Activated CD4-positive, alpha-beta T cell treated with anti-CD3 and anti-CD28 coated beads, Interleukin-2, amount 10 ng/mL, durations not matched to agents 7 days and 5 days (primary cell): ENCODE measurements at places on chromosomes 16 and 17. TPM values are rescaled to one million over a fixed set of nuclear protein-coding genes. Genes with fewer than 3 reads are reported as not detected.

DNA sequence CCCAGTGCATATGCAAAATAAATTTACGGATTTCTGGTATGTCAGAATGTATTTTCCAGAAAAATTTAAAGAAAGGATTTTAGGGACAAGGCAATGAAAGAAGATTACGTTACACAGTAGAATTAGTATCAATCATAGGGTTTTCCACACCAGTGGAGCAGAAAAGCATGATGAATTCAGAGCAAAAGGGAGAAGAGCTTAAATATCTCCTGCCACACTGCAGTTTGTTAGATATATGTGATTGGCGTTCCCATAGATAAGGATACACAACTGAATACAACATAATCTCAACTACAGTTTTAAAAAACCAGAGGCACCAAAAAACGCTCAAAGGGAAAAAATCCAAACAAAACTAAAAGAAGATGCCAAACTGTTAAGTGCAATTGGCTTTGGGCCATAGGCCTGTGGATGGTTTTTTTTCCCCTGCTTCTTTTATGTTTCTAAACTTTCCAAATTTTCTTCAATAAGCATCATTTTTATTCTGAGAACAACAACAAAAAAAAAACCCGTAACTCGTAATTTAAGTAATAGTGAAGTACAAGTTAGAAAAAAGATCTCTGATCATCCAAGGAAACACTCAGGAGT, 22.3 kb downstream of the MARF1 start:
- no peaks in the 10 kb centered on the region for H3K4me1 ChIP-seq
- no peaks in the 10 kb centered on the region for H3K27me3 ChIP-seq
- DNase-seq = no peak
- H3K36me3 ChIP-seq = peaks cover 57% of the 10 kb centered on the region
- H3K27ac ChIP-seq = no peak overlapping the region
- no peak overlapping the region for H3K4me3 ChIP-seq

GRCh38 chr16:19861133-19861532, 23.5 kb downstream of the GPRC5B start:
- DNase-seq = no peak
- no peak overlapping the region for H3K27ac ChIP-seq
- no peaks in the 10 kb centered on the region for H3K4me1 ChIP-seq
- H3K36me3 ChIP-seq = no peaks in the 10 kb centered on the region
- no peak overlapping the region for H3K4me3 ChIP-seq

DNA sequence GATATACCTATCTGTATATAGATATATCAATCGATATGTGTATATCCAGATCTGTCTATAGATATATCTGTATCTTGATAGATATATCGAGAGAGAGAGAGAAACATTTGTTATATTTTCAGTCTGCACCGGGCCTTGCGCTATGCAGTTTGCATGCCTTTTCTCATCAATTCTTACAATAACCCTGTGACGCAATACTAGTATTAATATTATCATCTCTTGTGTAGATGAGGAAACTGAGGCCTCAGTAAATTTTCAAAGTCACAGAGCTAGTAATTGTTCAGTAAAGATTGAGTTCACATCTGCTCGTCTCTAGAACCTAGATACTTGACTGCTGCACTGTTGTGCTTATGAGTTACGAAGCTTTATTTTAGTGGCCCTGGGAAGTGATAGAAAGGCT, 77.6 kb downstream of the NF1 start:
- H3K27ac ChIP-seq = no peak overlapping the region
- DNase-seq = no peak
- no peaks in the 10 kb centered on the region for H3K4me1 ChIP-seq
- no peak overlapping the region for H3K4me3 ChIP-seq
- peaks cover 1% of the 10 kb centered on the region for H3K36me3 ChIP-seq
- H3K27me3 ChIP-seq = no peaks in the 10 kb centered on the region

GRCh38 chr17:81482673-81483072, 29.9 kb downstream of the ACTG1 start:
- peaks cover 30% of the 10 kb centered on the region for H3K27me3 ChIP-seq
- no peak overlapping the region for H3K27ac ChIP-seq
- H3K4me1 ChIP-seq = peaks cover 16% of the 10 kb centered on the region
- no peaks in the 10 kb centered on the region for H3K36me3 ChIP-seq
- no peak overlapping the region for H3K4me3 ChIP-seq

Gene SYCE1L
- 6.6 TPM for total RNA-seq

DNA sequence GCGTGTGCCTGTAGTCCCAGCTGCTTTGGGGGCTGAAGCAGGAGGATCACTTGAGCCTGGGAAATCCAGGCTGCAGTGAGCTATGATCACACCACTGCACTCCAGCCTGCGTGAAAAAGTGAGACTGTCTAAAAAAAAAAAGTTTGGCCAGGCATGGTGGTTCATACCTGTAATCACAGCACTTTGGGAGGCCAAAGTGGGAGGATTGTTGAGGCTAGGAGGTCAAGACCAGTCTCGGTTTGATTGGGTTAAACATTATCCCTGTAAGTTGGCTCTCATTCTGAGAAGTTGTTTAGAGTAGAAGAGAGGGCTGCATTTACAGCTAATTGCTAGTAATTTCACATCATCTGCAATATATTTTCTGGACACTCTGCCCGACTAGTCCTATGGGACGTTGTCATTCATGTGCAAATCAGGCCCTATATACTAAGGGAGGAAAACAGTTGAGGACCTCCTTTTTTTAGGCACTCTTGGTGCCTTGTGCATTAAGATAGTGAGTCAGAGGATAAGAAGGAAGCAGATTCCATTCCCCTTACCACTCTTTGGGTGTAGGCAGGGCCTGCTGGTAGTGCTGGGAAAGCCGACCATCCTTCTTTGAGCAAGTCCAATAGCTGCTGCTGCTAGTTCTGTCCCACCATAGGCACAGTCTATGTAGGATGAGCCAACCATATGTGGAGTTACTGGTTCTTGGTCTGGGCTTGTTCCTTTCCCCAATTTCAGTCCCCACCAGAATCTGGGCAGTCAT, 18.7 kb downstream of the HMOX2 start:
- H3K4me3 ChIP-seq = no peak overlapping the region
- H3K36me3 ChIP-seq = peaks cover 48% of the 10 kb centered on the region
- no peaks in the 10 kb centered on the region for H3K27me3 ChIP-seq
- H3K27ac ChIP-seq = no peak overlapping the region
- peaks cover 74% of the 10 kb centered on the region for H3K4me1 ChIP-seq

Gene KRTAP4-1
- not detected for total RNA-seq

GRCh38 chr17:34820922-34821321, 140.3 kb downstream of the CCT6B start:
- H3K36me3 ChIP-seq = no peaks in the 10 kb centered on the region
- H3K27me3 ChIP-seq = no peaks in the 10 kb centered on the region
- no peak overlapping the region for H3K27ac ChIP-seq
- no peak for DNase-seq

Gene ZNF207
- total RNA-seq = 278 TPM

Gene NAGS
- total RNA-seq = 0.79 TPM

- H3K36me3 ChIP-seq = no peaks in the 10 kb centered on the region
- peaks cover 16% of the 10 kb centered on the region for H3K4me1 ChIP-seq
- H3K27ac ChIP-seq = no peak overlapping the region
These were observed 12.8 kb upstream of the CCL8 start for GRCh38 chr17:34306466-34306865.

- no peak overlapping the region for H3K27ac ChIP-seq
- no peaks in the 10 kb centered on the region for H3K4me1 ChIP-seq
- DNase-seq = no peak
- peaks cover 9% of the 10 kb centered on the region for H3K27me3 ChIP-seq
These were observed 14.9 kb upstream of the NKD1 start for GRCh38 chr16:50533317-50533716.

Gene FA2H
- 0.21 TPM for total RNA-seq

Gene TNS4
- 3.7 TPM for total RNA-seq

Gene SLC9A5
- 2.0 TPM for total RNA-seq

DNA sequence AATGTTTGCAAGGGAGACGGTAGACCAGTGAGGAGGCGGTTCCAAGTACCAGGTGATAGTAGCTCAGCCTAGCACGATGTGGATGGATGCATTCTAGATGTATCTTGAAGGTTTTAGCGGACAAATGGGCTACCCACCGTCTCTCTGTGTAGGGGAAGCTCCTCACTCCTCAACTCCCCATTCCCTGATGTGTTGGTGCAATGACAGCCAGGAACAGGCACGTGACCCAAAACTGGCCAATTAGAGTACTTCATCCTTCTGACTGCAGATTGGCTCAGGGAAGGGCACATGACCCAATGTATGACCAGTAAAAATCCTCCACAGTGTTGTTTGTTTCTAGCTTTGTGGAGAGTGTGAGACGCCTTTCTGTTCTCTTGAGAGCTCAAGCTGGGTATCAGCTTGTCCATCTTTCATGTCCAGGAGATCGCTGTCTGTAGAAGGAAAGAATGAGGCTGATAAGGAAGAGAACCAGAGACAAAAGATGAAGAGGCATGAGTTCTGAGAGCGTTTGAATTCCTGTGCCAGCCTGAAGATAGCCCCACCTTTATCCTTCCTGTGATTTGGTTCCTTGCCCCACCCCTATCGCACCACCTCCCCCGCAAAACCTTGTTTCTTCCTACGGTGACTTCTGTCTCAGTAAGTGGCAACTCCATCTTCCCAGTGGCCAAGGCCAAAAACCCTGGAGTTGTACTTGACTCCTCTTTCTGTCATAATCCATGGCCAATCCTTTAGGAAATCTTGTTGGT, 2.3 kb upstream of the BORCS6 start:
- DNase-seq = peak; percentile 80
- no peaks in the 10 kb centered on the region for H3K36me3 ChIP-seq
- H3K27me3 ChIP-seq = no peaks in the 10 kb centered on the region
- H3K4me3 ChIP-seq = no peak overlapping the region
- no peak overlapping the region for H3K27ac ChIP-seq

Gene GCGR
- not detected for total RNA-seq

Gene COASY
- 86.1 TPM for total RNA-seq
